Fibroblast of skin of right quadriceps (primary cell): ENCODE measurements at places on chromosomes 12 and 14.

DNA sequence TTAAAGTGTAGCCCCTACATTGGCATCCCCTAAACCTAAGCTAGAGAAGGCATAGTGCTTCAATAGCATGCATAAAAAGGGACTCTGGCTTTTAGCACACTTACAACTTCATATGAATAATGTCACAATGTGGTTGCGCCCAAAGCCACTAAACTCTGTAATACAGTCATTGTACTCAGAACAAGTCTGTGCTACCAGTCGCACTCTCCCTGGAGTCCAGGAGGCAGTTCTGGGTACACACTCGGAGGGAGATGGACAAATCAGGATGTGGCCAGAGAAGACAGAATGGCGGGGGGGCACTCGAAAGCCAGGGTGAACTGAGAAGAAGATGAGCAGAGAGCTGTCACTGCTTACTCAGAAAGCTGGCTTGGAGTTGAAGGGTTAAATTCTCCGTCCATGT lies 10.6 kb downstream of the SAMD4A start:
- DNase-seq = no peak

GRCh38 chr12:128267651-128268378 lies 845 bp downstream of the TMEM132C start:
- no peak for DNase-seq

DNA sequence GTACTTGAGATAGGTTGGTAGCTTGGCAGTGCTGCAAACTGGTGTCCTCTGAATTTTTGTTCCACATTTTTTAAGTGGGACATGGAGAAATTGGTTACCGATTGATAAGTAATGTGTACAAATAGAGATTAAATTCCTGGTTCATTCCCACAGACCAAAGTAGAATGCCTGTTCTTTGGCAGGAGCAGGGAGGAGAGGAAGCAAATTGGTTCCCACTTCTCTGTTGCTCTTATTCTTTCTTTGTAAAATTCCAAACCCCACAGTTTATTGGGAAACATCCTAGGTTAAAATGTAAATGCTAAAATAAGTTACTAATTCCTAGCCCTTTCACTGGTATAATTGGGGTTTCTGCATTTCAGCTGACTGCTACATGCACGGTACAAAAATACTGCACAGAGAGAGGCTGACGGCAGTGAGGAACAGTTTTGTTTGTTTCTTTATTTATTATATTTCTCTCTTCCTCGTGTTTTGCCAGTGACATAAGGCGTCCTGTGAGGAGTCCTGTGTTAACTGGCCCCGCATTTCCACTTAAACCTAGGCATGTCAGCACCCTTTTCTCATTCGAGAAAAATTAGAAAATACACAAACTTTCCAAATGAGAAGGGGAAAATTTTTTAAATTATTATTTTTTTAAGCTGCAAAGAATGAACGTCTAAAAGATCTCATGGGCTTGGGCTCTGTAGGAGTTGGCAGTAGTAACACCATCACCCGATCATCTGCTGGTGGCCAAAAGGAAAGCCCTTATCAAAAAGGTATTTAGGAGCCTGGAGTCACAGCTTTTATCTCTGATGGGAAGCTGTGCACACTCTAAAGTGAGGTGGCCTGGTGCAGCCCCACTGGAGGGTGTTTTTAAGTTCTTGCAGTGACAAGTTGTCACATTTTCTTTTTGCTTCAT lies 25.4 kb upstream of the BCL7A start:
- DNase-seq = no peak

- DNase-seq = no peak
These were observed 2.0 kb upstream of the SHMT2 start for GRCh38 chr12:57227315-57228115.

DNA sequence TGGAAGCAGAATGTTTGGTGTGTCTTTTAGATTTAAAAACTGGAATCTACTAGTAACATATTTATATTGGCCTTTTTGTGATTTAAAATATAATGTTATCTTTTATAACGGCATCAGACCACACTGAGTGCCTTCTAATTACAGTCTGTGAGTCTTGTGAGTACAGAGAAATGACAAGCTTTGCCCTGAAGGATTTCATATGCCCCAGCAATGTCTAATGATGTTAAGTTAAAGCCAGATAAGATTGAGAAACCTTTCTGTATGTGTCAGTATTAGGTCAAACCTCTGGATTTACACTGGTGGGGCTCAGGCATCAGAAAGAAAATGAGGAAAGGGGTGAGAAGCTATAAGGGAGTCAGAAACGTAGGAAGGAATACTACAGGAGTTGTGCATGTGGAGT lies 25.2 kb downstream of the PLEKHA5 start:
- DNase-seq = no peak

- DNase-seq = no peak
These were observed 5.2 kb upstream of the AP1G2 start for GRCh38 chr14:23572836-23573235.

GRCh38 chr14:68849416-68849815 lies 56.5 kb upstream of the ZFP36L1 start:
- no peak for DNase-seq

GRCh38 chr14:76921088-76921399 lies 94.8 kb downstream of the LRRC74A start:
- no peak for DNase-seq

DNA sequence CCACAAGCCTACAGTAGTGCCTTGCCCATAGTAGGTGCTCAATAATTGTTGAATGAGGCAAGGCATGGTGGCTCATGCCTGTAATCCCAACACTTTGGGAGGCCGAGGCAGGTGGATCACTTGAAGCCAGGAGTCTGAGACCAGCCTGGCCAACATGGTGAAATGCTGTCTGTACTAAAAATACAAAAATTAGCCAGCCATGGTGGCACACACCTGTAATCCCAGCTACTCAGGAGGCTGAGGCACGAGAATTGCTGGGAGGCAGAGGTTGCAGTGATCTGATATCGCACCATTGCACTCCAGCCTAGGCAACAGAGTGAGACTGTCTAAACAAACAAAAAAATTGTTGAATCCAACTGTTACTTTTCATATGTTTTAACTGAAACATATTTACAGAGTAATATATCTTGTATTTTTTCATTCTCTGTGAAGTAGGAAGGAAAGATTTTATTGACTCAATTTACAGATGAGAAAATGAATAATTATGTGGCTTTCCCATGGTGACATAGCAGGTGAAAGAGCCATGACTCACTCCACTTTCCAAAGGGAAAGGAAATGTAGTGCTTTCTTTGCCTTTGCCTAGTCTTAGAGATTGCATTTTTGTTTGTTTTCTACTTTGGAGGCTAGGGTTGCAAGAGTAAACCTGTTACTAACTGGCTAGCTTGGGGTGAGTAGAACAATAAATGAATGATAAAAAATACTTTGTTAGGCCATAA lies 95.4 kb upstream of the SLC38A4 start:
- DNase-seq = peak; percentile 66

GRCh38 chr12:9348906-9349518 lies 140.8 kb upstream of the PZP start:
- no peak for DNase-seq

DNA sequence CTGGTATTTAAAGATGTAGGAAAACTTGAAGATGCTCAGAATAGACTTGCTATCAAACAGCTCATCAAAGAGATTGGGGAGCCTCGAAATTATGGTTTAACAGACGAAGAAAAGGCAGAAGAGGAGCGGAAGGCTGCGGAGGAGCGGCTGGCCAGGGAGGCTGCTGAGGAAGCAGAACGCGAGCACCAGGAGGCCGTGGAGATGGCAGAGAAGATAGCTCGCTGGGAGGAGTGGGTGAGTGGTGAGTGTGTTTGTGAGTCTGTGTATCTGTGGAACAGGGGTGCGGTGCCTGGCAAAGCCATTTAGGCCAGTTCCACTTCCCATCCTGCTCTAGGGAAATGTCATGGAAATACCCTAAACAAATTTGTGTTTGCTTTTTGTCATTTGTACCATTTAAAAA lies 19.2 kb upstream of the PAPOLA start:
- DNase-seq = no peak

GRCh38 chr14:55387121-55387520 lies 24.5 kb downstream of the ATG14 start:
- no peak for DNase-seq

- no peak for DNase-seq
These were observed 172.2 kb downstream of the PTPRO start for GRCh38 chr12:15494329-15495046.

GRCh38 chr12:15801770-15802744 lies 12.9 kb upstream of the EPS8 start:
- DNase-seq = no peak

DNA sequence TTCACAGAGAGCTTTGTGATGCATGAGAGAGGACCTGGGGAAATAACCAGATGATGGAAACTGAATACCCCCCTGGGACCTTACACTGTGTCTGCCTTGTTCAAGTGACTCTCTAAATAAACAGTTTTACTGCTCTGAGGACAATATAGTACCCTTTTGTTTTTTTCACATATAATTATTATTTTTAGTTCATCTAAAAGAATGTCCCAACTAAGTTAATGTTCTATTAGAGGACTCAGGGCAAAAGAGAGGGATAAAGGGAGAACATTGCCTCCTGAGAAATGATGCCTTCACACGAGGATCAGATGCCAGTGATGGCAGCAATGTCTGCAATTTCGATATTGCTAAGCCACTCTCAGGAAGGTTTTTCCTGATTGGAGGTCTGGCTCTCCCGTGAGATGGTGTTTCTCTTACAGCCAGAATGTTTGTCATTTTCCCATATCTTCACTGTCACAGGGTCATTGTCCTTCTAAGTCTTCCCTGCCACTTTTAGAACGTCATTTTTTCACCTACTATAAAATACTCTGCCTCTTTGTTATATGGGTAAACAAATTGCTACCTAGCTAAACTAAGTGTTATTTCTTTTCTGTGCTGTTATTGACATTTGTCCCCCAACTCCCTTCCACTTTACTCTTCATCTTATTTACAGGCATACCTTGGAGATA lies 201.6 kb downstream of the RAD51B start:
- no peak for DNase-seq

- no peak for DNase-seq
These were observed 25.8 kb downstream of the ACADS start for GRCh38 chr12:120751389-120751788.

DNA sequence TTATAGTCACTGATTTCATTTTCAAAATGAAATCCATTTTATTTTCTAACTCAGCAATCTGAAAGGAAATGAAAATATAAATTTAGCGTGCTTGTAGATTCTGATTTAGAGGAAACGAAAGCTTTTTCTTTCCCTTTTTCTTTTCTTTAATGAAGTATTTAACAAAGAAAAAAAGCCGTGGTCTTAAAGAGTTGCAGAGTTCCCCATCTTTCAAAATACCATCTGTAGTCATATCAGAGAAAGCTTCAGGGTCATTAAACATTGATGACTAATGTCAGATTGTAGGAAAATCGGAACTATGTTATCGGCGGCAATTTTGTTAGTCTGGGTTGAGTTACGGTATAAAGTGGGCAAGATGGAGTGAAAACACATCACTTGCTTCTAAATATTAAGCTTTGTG lies 32.3 kb downstream of the DRAM1 start:
- no peak for DNase-seq

GRCh38 chr14:91123201-91123600 lies 9.3 kb downstream of the DGLUCY start:
- DNase-seq = no peak

DNA sequence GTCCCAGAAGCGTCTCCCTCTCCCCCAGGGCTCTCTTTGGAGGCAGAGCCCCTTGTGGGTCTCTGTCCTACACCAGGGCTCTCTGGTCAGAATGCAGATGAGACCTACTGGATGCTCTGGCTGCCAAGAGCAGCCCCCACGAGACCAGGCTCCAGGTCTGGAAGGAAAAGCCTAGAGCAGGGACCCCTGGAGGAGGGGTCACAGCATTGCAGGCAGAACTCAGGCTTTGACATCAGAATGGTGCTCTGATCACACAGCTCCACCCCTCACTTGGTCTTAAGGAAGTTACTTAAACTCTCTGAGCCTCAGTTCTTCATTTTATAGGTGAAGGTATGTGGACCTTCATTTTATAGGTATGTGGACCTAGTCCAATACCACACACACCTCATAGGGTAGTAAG lies 83.1 kb downstream of the ARL6IP4 start:
- DNase-seq = no peak

DNA sequence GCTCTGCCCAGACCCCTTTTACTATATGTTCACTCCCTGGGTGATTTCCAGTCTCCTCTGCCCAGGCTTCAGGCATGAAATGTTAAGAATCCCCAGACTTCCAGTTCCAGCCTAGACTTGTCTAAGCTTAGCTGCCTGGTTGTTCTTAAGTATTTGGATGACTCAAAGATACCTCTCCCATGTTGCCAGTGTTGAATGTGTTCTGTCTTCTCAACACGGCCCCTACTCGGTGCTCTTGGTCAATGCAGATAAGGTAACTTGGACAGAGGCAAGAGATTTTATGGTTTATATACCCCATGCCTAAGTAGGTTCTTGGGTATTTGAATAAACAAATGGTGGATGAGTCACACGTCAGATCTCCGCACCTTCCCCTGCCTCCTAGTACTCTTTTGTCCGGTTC lies 13.6 kb downstream of the PIWIL1 start:
- DNase-seq = no peak

DNA sequence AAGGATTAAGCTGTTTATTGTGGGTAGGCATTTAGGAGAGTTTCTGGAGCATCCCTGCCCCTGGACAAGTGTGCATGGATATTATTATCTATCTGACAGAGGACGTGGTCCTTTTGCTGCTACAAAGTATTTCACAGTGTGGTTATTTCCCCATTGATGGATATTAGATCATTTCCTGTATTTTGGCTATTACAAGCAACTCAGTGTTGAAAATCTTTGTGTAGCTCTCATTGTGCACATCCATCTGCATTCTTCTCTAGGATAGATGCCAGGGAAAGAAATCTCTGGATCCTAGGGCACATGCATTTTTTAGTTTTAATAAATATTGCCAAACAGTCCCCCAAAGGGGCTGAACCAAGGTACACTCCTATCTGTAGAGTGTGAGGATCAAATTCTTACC lies 154.3 kb upstream of the SRRM4 start:
- DNase-seq = no peak

DNA sequence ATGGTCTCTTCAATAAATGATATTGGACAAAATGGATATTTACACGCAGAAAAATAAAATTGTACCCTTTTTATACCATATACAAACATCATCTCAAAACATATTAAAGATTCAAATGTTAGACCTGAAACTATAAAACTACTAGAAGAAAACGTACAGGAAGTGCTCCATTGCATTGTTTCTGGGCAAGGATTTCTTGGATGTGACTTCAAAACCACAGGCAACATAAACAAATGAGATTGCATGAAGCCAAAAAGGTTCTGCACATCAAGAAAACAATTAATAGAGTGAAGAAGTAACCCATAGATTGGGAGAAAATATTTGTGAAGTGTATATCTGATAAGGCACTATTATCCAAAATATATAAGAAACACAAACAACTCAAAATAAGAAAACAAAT lies 812.4 kb downstream of the NRXN3 start:
- DNase-seq = no peak

DNA sequence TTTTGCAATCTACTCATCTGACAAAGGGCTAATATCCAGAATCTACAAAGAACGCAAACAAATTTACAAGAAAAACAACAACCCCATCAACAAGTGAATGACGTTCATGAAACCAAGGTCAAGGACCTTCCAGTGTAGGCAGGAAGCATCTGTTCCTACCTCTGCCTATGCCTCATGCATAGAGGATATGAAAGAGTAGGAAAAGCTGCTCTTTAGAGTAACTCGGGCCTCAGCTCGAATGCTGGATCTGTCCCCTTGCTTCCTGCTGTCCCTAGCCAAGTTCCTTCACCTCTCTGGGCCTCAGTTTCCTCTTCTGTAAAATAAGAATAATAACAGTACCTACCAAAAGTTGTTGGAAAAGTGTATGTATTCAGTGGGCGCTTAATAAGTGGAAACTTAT lies 65.0 kb downstream of the FOXN4 start:
- DNase-seq = no peak
